ENCODE measurements at places on chromosomes 7 and 10.

DNA sequence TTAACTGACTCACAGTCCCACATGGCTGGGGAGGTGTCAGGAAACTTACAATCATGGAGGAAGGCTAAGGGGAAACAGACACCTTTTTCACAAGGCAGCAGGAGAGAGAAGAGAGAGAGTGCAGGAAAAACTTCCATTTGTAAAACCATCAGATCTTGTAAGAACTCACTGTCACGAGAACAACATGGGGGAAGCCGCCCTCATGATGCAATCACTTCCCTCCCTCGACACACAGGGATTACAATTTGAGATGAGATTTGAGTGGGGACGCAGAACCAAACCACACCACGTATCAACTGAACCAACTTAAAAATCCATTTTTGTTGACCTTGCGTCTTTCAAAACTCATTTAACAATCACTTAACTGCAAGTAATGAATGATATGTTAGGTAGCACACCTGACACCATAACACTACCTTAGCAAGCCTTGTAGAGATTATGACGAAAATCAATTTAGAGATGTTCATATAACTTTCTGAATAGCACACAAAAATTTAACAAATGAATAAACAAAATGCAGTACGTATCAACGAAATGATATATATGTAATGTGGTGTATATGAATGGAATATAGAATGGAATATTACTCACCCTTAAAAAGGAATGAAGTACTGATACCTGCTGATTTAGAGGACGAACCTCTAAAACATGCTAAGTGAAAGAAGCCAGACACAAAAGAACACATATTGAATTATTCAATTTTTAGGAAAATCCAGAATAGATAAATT is 3.7 kb downstream of the FAM3C start:
- no peak for DNase-seq

DNA sequence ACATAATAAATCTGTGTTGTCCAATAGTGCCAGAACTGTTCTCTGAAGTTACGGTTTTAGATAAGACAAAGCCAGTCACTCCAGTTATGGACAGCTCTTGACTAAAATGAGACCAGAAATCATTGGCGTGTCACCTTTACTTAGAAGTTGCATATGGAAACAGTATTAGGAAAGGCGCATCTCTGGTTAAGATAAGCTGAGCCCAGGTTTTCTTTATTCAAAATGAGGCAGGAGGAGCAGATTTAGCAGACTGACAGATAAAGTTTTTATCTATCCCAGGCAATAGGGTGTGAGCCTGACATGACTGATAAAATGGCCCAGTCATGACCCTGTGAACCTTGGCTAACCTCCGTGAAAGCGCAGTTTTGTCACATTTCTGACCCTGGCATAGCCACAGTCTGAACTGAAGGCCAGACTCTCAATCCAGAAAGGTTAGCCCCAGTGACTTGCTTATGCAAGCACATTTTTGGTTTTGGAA is 4.2 kb downstream of the CYP26A1 start:
- DNase-seq = no peak

DNA sequence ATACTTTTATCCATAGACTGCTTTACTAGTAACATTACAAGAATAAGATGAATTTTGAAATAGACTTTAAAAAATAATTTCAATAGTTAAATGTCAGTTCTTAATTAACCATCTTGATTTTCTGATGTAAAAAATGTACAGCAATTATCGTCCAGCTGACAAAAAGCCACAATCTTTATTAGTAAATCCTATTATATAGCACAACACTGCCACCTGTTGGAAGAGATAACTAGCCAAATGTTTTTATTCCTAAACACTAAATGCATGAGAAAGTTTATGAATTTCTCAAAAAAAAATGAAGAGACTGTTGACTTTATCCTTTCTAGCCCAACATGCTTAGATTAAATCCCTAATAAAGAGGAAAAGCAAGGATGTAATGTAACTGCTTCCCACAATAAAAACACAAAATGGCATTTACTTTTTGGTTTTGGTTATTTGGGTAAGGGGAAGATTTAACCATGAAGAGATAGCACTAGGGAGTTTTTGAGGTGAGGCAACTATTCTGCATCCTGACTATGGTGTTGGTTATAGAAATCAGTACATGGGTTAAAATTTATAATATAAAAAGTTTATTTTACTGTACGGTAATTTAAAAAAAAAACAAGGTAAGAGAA is 8.0 kb downstream of the COA1 start:
- DNase-seq = no peak

DNA sequence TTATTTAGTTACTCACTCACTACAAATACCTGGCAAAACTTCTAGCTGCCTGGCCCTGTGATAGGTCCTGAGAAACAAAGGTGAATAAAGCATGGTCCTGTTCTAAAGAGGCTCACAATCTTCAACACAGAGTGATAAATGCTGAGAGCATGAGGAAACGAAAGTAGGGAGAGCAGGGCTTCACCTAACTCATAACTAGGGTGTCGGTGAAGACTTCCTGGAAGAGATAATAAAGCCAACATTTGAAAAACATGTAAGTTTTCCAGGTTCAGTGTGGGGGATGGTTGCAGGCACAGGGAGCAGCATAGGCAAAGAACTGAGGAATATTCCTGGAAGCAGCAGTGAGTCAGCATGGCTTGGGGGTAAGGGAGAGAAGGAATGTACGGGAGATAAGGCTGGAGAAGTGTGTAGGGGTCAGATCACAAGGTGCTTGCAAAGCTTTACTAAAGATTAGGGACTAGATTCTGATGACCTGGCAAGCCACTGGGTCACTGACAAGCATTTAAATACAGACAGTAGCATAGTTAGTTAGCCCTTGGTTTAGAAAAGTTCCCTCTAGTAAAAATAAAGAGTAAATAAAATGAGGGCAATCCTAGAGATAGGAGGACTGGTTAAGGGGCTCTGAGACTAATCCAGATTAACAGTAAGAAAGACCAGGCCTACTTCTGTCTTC is 5.1 kb downstream of the KEL start:
- DNase-seq = no peak

- no peak for DNase-seq
Measured at GRCh38 chr10:122302315-122302714, 31.2 kb downstream of the BTBD16 start.

DNA sequence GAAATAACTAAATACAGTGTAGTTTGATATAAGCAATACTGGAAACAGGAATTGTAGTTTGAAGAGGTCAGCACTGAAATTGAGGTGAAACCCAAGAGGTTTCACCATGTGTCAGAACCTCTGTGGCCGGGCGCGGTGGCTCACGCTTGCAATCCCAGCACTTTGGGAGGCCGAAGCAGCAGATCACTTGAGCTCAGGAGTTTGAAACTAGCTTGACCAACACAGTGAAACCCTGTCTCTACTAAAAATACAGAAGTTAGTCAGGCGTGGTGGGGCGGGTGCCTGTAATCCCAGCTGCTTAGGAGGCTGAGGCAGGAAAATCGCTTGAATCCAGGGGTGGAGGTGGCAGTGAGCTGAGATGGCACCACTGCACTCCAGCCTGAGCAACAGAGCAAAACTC is 13.7 kb downstream of the AHCYL2 start:
- DNase-seq = no peak

DNA sequence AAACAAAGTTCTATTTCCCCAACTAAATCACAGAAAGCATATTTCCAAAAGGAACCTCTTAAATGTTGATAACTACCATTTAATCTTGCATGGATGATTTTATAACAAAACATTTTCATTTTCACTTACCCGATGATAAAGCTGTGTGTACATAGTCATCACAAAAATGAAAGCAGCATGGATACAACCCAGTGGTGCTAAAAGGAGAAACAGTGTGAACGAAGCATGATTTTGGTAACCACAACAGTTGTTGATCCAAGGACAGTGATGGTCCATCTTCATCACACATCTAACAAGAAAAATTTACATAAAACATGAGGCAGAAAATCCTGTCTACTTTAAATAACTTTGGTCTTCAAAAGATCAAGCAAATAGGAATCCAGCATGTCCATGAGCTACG is 4.7 kb downstream of the ZDHHC6 start:
- DNase-seq = no peak

DNA sequence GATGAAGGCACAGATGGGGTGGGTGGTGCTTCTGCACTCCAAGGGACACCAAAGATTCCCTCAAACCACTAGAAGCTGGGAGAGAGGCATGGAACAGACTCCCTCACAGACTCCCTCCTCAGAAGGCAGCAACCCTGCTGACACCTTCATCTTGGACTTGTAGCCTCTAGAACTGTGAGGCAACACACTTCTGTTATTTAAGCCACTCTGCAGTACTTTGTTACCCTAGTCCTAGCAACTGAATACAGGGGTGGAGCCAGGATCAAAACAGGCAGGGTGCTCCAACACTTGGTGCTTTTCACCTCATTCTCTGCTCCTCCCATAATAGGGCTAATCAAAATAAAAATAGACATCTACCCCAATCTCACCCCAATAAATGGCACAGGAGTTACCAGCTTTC is 2.3 kb upstream of the GSTO1 start:
- no peak for DNase-seq

DNA sequence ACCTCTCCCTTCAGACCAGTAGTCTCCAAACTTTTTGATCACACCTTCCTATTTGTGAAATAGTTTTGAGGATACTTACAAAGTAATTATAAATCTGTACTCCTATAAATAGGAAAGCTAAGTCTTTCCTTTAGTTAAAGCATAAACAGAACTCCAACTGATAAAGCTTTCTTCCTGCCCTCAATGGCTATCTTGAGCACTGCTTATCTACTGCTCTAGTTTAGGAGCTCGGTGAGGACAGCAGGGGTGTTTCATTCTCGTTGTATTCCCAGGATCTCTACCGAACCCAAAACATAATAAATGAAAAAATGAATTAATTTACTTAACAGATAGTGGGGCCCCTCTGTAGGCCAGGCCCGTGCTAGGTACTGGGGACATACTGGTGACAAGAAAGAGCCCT is 17.7 kb downstream of the SORBS1 start:
- no peak for DNase-seq

GRCh38 chr10:1151076-1152033 is 95.2 kb downstream of the WDR37 start:
- no peak for DNase-seq

DNA sequence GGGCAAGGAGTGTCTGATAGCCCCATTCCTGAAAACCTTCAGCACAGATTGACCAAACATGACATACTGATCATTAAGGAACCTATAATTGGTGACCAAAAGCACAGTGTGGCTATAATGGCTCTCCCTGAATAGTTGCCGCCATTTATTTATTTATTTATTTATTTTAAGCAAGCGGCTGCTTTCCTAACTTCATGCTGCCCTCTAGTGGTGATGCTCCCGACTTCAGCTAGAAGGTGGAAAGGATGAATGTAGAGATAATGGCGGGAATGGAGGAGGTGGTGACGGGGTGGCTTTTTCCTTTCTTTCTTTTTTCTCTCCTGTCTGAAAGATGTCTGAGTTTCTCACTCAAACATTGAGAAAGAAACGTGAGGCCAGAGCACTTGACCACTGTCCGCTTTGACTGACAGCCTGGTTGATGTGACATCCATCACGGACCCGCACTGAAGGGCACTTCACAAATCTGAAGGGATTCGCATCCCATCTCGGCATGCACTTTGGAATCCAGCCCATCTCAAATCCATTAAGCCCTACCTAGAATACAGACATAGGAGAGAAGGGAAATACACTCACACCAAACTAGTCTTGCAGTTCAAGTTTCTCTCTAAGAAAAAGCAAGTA is 1090.1 kb downstream of the KCNMA1 start:
- peak; percentile 11 for DNase-seq

DNA sequence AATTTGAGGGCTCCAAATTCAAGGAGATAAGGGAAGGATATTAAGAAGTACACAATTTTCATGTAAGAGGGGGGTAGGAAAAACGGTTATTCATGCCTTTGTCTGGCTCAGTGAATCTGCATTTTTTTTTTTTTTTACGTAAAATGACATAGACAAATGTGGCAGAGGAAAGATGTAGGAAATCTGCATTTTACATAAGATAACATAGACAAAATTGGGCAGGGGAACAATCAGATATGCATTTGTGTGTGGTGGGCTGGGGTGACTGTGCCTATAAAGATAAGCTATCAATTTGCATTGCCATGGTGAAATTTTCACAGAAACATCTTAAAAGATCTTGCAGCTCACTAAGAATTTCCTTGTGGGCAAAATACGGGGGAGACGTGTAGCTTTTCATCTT is 92.7 kb upstream of the GPR141 start:
- no peak for DNase-seq

- no peak for DNase-seq
Measured at GRCh38 chr10:73971636-73972354, 26.1 kb upstream of the VCL start.

GRCh38 chr10:78559661-78560340 is 509.0 kb upstream of the ZMIZ1 start:
- no peak for DNase-seq

GRCh38 chr10:10644676-10645385 is 372.8 kb upstream of the CELF2 start:
- DNase-seq = no peak

DNA sequence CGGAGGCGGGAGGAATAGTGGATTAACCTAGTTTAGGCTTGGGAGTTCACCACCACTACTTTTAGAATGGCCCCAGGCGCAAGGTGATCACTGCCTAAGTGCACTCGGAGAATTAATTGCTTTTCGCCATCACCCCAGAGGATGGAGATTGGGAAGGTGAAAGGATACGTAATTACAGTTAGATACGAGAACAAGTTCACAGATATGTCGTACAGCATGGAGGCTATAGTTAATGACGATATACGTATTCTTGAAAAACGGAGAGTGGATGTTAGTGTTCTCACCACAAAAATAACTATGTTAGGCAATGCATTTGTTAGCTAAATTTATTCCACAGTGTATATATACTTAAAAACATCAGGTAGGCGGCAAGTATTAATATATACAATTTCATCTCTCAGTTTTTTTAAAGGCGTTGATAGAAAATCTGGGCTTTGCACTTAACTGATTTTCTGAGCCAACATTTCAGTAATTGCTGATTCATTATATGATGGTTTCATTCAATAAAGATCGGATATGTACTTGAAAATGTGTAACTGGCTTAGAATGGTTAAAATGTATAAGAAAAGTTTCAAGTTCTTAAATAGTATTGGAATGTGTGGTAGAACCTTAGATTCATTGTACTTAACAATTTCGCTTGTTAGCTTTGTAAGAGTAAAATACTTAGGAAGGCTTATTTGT is 683 bp downstream of the CDC123 start:
- no peak for DNase-seq

DNA sequence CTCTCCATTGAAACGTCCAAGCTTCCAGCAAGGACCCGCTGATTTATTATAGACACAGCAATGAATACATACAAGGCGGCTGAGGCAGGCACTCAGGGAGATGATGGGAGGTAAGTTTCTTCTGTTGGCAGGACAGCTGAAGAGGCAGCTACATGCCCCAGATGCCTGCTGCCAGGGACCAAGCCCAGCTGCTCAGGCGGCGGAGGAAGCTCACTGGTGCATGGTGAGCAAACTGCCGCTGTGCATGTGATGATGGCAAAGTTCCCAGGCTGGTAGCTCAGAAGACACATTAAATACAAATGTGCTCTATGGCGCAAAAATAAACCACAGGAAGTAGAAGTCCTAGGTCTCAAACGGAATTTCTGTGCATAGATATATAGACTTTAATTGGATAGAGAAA is 2.3 kb downstream of the DNTT start:
- DNase-seq = no peak

- no peak for DNase-seq
Measured at GRCh38 chr10:30383356-30383755, 34.3 kb upstream of the MTPAP start.
